ENCODE measurements at places on chromosomes 2 and 18. TPM values are rescaled to one million over a fixed set of nuclear protein-coding genes. Genes with fewer than 3 reads are reported as not detected.

DNA sequence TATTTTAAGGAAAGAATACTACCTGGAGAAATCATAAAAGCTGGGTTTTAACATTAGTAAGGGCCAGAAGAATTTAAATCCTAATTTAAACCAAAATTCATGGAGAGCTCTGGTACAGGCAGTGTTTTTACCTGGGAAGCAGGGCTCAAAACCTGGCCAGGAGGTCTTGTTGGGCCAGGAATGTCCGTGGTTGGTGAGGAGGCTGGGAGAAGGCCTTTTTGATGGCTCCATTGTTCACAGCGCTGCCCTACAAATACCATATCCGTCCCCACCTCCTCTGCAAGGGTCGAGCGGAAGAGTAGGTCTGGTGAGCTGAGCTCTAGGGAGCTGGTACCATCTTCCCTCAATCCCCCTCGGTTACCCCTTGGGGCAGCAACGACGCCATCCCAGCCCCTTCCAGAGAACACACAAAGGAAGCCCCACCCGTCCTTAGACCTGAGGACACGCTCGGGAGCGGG is 10.9 kb upstream of the HOXD1 start:
- no peak for DNase-seq

DNA sequence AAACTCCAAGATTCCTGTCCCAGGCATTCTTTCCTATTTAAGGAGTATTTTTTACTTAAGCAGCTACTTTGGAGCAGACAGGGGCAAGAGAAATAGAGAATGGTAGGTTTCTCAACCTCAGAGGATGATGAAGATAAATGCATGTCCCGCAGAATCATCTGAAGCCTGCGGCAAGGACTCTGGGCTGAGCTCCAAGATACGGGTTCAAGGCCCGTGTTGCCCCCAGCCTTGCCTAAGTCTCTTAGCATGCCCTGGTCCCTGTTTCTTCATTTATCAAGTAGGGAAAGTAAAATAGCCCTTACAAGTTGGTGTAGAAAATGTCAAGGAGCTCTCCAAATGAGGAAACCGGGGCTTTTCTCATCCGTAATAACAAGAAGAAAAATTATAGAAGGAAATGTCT is 214.0 kb downstream of the KLHL29 start:
- DNase-seq, result no peak

GRCh38 chr2:136242687-136243277 is 124.8 kb upstream of the CXCR4 start:
- DNase-seq, result no peak

DNA sequence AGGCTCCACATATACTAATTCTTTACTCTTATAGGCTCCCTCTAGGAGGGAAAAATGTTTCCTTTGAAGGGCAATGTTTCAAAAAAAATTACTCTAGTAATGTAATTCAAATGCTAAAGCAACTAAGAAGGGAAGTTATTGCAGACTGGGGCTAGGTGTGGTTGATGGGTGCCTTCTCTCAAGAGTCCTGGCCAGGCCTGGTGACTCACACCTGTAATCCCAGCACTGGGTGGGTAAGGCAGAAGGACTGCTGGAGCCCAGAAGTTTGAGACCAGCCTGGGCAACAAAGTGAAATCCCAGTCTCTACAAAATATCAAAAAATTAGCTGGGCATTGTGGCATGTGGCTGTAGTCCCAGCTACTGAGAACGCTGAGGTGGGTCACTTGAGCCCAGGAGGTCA is 31.2 kb upstream of the CDKL4 start:
- no peak for DNase-seq

- no peak for DNase-seq
These were observed 7.6 kb downstream of the PIGN start for GRCh38 chr18:62179213-62179612.

- no peak for DNase-seq
These were observed 123.6 kb upstream of the EFEMP1 start for GRCh38 chr2:56047136-56047535.

GRCh38 chr2:17821535-17822444 is 5.5 kb downstream of the MSGN1 start:
- peak; percentile 42 for DNase-seq

Gene TRIM54
- 56.0 TPM for total RNA-seq
